GOT3 (cell line): ENCODE measurements at places on chromosomes 3 and 15.

DNA sequence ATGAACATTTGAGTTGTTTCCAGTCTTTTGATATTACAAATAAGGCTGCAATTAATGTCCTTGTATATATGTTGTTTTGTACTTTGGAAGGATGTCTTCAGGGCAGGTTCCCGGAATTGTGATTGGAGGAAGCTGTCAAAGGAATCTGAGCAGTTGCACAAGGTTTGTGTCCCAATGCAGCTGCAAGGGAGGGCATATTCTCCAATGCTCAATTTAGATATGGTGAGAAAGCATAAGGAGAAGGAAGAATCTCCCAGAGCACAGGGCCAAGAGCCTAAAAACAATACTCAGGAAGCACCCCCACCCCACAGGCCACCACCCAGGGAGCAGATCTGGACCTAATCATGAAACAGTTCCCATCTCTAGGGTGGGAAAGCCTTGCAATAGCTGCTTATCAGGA is 228.0 kb upstream of the LRRFIP2 start:
- no peak for DNase-seq

- no peak for DNase-seq
Measured at GRCh38 chr3:152309535-152310307, 41.0 kb downstream of the MBNL1 start.

GRCh38 chr3:182608832-182609231 is 184.5 kb upstream of the ATP11B start:
- DNase-seq: no peak

DNA sequence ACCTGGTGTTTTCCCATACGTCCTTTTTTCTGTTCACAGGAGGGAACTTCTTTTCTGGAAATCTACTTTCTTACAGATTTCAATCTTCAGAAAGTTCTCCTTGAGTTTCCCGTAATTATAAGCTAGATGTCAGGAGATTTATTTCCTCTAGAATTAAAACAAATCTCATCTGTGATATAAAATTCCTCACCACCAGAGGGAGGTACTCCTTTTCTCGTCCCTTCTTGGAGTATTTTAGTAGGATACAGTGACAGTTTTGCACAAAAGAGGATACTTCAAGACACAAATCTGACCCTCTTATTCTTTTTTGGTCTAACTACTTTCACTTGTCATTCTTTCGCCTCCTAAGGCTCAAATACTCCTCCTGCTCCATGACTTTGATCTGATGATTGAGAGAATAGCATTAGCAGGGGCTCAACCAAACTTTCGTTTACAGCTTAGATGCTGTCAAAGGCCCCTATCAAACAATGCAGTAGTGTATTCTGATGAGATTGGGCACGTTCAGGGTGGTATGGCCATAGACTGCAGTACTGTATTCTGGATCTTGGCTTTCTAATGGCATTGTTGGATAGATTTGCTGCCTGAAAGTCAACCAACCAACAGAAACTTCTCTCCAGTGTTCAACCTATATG is 38.0 kb downstream of the TMEM41A start:
- DNase-seq: no peak

DNA sequence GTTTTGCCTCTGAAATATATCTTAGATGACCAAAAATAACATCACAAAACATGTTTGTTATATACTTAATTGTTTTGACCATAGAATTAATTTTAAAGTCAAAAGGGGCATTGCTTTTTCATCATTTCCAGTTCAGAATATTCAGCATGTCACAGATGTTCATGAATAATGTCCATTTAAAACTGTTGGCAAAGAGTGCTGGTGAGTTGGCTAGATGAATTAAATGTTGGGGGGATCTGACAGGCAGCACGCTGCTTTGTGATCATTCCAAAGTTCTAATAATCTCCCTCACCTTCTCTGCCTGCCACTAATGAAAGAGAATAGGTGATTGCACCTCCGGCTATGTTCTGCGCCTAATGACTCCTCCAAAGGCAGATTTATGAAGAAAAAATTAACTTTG is 139.2 kb upstream of the MLF1 start:
- no peak for DNase-seq

GRCh38 chr3:177427540-177427939 is 230.3 kb upstream of the TBL1XR1 start:
- DNase-seq: no peak

GRCh38 chr3:65995515-65995914 is 43.2 kb downstream of the MAGI1 start:
- no peak for DNase-seq

DNA sequence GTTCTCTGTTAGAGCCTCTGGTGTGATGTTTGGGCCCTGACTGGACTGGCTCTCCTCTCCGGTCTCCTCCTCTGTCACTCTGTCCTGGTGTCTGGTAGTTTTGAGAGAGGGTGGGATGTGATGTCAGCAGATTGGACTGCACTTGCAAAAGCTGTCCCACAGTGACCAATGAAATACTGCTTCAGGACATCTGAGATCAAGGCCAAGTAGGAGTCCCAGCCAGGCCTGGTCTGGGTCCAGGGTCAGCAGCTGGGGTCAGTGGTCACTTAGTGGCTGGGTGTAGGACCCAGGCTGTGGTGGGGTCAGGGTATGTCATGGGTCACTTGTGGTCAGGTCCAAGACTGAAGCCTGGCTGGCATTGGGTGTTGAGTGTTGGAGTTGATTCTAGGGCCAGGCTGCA is 20.9 kb downstream of the ALDH1L1 start:
- no peak for DNase-seq

- DNase-seq: no peak
Measured at GRCh38 chr3:86982883-86983282, 8.1 kb downstream of the VGLL3 start.

DNA sequence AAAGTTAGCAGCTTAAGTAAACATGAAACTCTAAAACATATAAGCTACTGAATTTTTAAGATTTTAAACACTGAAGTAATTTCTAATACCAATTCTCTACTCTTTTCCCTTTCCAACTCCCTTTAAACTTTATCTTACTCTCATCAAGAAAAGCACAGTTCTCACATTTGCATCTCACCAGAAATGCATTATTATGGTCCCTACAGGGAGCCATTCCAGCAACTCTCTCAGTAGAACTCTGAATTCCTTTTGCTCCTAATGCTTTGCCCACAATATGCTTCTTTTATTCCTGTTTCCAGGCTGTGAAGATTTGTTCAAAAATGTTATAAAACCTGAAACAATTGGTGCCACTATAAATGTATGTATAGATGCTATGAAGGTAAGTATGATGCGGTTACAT is 83.4 kb downstream of the TFDP2 start:
- DNase-seq: no peak

DNA sequence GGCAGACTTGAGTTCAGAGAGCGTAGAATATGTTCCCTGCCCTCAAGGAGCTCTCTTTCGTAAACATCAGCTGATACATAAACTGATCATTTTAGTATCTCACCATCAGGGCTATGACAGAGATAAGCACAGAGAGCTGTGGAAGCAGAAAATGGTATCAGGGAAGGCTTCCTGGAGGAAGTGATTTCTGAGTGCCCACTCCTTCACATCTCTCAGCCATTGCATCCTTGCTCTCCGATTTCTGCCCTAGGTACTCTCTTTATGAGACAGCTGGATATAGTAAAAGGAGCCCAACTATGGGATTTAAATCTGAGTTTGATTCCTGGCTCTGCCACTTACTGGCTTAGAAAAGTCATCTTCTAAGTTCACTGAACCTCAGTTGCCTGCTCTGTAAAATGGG is 9.1 kb upstream of the AP2M1 start:
- DNase-seq: no peak

DNA sequence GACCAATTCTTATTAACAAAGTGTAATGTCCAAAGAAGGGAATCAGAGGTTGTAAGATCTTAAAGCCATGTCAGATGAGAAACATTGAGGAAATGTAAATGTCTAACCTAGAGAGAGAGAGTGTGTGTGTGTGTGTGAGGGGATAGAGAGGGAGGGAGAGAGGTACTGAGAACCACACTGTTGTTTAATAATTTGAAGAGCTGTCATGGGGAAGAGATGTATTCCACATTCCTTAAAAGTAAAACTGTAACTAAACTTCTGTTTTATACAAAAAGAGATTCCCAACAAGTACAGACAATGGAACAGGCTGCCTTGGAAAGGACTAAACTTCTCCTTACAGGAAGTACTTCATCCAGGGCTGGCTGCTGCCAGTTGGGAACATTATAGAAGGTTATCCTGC is 68.9 kb upstream of the BOC start:
- DNase-seq: no peak

DNA sequence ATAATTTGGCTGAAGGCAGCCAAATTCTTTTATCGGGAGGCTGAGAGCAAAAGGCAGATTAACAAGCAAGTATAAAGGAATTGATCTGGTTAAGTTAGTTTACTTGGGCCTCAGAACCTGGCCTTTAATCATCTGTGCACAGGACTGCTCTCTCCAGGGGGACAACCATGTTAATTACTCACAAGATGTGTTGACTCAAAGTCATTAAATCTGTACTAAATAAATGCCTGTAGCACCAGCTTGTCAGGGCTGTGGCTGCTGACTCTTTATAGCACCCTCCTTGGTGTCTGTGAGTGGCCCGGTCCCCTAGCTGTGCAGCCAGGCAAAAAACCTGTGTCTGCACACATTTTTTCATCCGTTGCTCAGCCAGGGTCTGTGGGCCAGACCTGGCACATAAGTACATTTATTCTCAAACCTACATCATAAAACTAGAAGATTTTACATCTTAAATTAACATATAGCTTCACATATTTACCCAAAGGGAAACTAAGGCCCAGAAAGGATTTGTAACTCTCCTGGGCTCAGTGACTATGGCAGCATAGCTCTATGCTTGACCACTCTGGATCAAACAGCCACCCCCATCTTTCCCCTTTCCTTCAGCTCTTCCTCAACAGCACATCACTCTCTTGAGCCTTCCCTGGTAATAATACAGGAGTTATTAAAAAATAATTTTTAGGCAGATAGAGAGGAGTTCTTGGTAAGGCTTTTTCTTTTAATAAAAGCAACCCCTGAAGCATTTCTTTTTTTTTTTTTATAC is 51.4 kb downstream of the NCEH1 start:
- DNase-seq: no peak

DNA sequence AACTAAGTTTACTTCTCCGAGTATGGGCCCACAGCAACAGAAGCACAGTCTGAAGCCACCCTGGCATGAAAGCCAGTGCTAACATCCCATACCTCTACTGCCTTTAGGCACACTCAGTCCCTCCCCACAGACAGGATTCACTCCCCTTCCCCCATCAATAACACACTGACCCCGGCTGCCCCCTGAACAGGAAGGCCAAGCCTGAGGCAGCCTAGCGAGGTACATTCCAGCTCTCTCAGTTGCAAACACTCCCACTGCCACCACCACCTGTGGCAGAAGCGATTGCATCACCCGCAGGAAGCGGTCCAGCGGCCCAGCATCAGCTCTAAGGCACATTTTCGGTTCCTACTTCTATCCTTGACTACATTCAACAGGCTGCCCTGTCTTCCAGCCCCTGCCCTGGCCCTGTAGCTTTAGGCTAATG is 7.0 kb upstream of the BMF start:
- DNase-seq: no peak

DNA sequence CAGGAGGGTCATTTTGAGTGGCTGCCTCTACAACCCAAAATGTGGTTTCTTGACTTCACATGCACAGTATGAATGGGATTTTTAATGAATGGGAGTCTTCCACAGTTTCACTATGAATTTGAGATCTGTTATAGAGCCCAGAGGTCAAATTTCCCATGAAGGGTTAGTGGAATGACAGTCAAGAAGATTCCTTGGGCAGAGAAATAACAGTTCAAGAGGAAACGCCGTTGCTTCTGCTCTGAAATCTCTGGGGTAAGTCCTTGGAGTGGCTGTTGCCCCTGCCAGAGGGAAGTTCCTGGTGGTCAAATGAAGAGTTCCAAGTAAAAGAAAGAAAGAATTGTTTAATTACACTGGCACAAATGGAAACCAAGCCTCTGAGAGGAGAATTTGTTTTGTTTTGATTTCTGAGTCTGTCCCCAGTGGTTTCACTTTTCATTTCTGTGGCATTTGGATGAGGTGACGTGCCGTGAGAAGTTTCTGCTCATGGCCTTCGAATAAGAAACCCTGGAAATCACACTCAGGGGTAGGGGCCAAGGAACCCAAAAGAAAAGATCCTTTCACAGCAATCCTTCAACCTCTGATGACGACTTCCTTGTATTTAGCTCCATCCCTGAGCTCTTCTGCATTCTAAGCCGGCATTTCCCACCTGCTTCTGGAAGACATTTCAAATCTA is 77.5 kb upstream of the IL12A start:
- DNase-seq: no peak

DNA sequence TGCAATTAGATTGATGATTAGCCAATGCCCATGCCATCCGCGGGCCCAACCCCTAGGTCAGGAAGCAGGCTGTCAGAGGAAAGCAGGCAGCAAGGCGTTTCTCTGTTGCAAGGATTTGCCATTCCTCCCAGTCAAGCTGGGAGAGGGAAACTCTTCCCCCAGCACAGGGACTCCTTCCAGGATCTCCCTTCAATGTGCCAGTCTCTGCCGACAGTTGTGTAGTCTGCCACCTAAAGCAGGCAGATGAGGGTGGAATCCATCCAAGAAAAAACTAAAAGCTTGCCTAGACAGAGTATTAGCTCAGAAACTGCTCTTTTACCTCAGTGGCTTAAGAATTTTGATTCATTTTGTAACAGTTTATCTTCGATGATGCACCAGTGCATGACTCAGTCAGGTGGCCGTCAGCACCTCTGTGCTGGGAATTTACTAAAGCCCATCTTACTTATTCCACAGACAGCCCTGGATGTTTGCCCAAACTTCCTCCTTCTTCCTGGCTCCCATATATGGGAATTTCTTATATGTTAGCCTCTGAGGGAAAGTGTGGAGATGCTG is 501.5 kb upstream of the THBS1 start:
- DNase-seq: no peak
